ENCODE measurements at places on chromosomes 16 and 17.

GRCh38 chr17:76659928-76660655, 16.5 kb upstream of the ST6GALNAC1 start:
- DNase-seq = no peak

DNA sequence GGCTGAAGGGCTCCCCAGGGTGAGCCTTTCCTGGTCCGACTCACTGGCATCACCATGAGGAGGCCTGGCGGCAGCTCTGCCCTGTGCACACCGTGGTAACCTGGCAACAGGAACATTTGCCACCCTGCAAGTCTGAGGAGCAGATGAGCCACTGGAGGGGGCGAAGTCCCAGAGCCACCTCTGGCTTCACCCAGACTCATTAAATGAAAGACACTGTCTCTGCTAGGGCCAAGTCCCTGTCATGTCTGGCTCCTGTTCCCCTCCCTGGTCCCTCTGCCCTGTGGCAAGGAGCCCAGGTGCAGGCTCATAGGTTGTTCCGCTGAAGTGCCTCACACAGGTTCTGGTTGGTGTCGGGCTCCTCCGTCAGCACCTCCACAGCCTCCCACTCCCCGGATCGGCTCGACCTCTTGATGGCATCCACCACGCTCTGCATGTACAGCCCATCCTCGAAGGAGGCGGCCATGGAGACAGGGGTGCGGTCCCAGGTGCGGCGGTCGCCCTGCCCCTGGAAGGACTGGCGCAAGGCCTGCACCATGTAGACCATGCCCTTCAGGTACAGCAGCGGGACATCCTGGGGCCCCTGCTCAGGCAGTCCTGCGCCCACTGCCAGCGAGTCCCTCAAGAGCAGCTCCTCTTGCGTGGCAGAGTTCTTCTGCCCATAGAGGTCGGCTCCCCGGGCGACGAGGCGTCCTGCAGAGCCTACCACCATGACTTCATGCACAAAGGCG, 8.4 kb downstream of the C16orf86 start:
- DNase-seq = no peak

DNA sequence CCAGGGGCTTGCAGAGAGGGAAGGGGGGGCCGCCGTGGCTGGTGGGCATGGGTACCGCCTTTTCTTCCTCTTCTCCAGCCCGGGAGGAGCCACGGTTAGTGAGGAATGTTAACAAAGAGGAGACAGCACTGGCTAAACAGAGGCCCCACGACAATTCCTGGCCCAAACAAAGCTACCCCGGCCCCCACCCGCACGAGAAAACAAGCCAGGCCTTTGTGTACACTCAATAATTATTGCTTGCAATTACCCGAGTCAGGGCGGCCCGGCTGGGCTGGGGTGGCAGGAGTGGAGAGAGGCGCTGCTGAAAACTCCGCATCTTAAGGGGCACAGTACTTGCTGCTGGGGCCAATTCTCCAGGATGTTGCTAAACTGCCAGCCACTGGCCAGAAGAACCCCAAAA, 56.4 kb downstream of the IRX5 start:
- no peak for DNase-seq

- DNase-seq = no peak
Measured at GRCh38 chr17:37642681-37643080, 565 bp downstream of the DDX52 start.

GRCh38 chr16:26976873-26977272, 89.9 kb upstream of the C16orf82 start:
- DNase-seq = no peak

GRCh38 chr17:37744961-37745800, at the start of gene HNF1B:
HNF1B (minus strand) TSS chr17:37745059; CDS start chr17:37744884, 175 bp downstream.
- peak; percentile 30 for DNase-seq

GRCh38 chr17:19724501-19725420, 8.4 kb upstream of the SLC47A2 start:
- no peak for DNase-seq

- DNase-seq = no peak
Measured at GRCh38 chr16:57152096-57153093, 33.4 kb downstream of the PSME3IP1 start.

GRCh38 chr17:75680431-75680830, 13.3 kb downstream of the SAP30BP start:
- no peak for DNase-seq

GRCh38 chr17:44007346-44008204, 3.2 kb downstream of the NAGS start:
- no peak for DNase-seq

DNA sequence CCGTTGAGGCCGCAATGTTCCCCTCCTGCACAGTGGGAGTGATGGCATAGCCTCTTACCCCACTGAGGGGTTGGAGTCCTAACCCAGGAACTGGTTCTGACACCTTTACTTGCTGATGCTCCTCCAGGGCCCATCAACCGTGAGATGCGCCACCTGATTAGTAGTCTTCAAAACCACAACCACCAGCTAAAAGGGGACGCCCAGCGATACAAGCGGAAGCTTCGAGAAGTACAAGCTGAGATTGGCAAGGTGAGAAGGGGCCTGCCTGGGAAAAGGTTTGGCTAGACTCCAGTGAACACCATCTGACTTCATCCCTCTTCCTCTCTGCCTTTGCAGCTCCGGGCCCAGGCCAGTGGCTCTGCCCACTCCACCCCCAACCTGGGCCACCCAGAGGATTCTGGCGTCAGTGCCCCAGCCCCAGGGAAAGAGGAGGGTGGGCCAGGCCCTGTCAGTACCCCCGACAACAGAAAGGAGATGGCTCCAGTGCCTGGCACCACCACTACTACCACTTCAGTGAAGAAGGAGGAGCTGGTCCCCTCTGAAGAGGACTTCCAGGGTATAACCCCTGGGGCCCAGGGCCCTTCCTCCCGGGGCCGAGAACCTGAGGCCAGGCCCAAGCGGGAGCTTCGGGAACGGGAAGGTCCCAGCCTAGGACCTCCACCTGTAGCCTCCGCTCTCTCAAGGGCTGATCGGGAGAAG, 5.8 kb downstream of the RNF40 start:
- DNase-seq = no peak

DNA sequence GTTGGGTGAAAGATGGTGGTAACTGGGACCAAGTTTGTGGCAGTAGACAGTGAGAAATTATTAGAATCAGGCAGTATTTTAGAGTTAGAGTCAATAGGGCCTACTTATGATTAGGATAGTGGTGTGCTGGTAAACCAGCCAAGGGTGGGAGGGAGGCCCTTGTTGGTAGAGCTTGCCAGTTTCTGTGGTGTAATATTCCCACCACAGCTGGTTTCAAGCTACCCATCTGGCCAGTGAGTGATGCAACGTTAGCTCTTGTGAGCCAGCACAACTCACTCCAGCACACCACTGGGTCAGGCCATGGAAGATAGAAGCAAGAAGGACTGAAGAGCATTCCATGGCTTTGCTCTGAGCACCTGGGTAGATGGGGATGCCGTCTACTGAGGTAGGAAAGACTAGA, 34.9 kb downstream of the GNAO1 start:
- DNase-seq = no peak

- no peak for DNase-seq
Measured at GRCh38 chr16:84749072-84749471, 49.3 kb downstream of the USP10 start.

GRCh38 chr16:53219795-53220454, 165.1 kb downstream of the CHD9 start:
- DNase-seq = no peak

GRCh38 chr16:63745456-63745855, 1376.4 kb downstream of the CDH11 start:
- no peak for DNase-seq

- DNase-seq = no peak
Measured at GRCh38 chr17:81143717-81144422, 21.4 kb upstream of the PVALEF start.

GRCh38 chr16:70600730-70601129, 45.6 kb upstream of the IL34 start:
- DNase-seq = no peak

DNA sequence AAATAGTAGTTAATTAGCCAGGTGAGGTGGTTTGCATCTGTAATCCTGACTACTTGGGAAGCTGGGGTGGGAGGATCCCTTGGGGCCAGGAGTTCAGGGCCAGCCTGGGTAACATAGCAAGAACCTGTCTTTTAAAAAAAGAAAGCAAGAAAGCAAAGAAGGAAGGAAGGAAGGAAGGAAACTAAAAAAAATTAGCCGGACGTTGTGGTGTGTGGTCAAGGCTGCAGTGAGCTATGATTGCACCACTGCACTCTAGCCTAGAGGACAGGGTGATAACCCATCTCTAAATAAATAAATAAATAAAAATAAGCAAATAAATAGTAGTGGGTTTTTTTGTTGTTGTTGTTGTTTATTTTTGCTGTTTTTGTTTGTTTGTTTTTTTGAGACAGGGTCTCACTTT, 39.3 kb upstream of the MAP2K6 start:
- no peak for DNase-seq

GRCh38 chr17:45230410-45230786, 8.7 kb downstream of the FMNL1 start:
- DNase-seq = no peak

DNA sequence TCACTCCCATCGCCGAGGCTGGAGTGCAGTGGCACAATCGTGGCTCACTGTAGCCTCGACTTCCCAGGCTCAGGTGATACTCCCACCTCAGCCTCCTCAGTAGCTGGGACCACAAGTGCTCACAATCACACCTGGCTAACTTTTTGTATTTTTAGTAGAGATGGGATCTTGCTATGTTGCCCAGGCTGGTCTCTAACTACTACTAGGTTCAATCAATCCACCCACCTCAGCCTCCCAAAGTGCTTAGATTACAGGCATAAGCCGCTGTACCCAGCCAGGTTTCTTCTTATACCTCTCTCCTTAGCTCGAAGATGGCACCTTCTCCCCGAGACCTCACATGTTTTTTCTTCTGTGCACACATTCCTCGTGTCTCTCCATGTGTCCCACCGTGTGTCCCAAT, 3.0 kb downstream of the TSPAN10 start:
- no peak for DNase-seq

DNA sequence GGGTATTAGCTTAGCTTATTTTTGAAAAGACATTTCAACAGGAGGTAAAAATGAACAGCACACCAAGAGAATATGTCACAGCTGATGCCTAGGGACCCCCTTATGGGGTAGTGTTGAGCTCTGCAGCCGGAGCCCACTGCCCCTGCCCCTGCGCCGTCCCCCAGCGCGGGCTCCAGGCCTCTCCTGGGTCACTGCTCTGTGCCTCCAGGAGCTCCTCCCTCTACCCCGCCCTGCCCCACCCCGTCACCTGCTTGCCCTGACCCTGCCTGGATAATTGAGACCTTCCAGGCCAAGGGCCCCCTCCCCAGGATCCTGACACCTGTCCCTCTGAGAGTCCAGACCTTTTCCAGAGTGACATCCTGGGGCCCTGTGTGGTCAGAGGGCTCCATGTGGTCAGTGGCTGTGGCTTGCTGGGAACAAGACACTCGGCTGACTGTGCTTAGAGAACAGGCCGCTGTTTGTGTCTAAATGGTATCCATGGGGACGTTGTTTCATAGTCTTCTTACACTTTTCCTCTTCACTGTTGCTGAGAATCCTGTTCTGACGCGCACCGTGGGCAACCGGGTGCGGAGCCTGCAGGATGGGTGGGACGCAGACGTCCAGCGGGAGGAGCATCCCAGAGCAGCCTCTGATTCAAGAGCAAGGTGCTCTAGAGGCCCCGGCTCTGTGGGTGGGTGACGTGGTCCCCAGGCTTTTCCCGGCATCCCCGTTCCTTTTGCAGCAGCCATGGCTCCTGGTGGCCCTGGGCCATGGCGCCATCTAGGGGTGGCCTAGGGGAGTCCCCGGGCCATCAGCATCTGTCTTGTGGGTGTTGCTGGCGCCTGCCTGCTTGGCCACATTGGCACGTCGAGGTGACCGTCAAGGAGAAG, 20.0 kb upstream of the WFIKKN1 start:
- no peak for DNase-seq

DNA sequence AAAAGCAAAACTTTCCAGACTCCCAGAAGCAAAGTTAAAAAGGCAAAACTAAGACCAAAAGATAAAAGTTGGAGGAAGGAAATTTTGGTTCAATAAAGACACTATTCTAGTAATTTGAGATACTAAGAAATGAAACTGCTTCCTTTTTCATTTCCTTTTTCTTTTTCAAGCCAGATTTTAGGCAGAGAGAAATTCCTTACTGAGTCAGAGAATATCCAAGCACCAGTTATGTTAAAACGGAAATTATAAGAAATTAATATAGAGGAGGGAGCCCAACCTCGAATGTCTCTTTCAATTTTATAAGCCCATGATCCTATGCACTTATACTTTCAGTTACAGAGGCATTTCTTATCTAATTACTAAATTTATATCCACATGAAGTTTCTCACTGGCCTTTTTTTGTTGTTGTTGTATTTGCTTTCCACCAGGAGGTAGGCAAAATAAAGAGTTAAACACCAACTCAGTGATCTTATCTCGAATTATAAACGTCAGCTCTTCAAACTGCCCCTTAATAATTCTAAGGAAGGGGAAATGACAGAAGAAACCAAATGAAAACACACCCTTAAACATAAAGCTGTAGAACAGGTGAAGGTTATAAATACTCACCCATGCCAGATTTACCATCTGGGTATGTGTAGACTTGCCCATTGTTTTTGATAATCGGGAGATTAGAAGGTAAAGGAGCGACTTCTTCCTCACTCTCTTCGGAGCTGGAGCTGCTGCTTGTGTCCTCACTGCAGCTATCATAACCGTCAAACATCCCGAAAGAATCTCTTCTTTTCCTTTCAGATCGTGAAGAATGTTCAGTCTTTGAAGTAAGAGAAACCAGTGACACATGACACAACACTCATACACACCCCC, 35.2 kb downstream of the MBTD1 start:
- no peak for DNase-seq

DNA sequence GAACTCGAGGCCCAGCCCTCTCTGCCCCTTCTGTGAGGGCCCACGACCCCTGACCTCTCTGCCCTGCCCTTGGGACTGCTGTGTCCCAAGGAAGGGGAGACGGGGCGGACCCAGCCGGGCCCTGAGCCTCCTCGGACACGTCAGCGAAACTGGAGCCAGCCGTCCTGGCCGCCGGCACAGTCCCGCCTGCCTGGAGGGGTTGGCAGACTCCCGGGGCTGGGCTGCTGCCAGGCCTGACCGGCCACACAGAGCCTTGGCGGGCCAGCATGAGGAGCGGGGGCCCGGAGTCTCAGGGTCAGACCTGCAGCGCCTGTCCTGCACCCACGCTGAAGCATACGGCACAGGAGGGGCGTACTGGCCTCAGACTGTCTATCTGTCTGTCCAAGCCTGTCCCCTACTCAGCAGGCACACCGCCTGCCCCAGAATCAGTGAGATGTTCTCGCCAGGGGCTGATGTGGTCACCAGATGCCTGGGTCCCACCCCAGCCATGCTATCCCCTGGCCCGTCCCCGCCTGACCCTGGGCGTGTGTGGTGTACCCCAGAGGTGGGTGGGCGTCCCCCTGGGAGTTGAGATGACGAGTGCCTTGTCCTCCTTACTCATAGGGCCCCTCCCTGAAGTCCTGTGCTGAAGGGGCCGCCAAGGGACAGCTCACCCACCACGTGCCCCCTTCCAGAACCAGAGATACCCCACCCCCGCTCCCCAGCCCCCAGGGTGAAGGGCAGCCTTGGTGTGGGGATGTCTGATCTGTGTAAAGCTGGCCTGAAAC, 4.7 kb downstream of the VASN start:
- no peak for DNase-seq

- DNase-seq = no peak
Measured at GRCh38 chr17:65271296-65271695, 134.1 kb downstream of the RGS9 start.

GRCh38 chr17:80948976-80949450, 42.6 kb upstream of the CHMP6 start:
- no peak for DNase-seq

Data from GM12864 (cell line).